ENCODE measurements at places on chromosomes 6 and 20. TPM values are rescaled to one million over a fixed set of nuclear protein-coding genes. Genes with fewer than 3 reads are reported as not detected.

The PDCD2 gene
- total RNA-seq: 30.6 TPM

GRCh38 chr6:35190306-35190705, 23.4 kb upstream of the SCUBE3 start:
- no peaks in the 10 kb centered on the region for H3K36me3 ChIP-seq
- no peaks in the 10 kb centered on the region for H3K27me3 ChIP-seq
- H3K27ac ChIP-seq: no peak overlapping the region

DNA sequence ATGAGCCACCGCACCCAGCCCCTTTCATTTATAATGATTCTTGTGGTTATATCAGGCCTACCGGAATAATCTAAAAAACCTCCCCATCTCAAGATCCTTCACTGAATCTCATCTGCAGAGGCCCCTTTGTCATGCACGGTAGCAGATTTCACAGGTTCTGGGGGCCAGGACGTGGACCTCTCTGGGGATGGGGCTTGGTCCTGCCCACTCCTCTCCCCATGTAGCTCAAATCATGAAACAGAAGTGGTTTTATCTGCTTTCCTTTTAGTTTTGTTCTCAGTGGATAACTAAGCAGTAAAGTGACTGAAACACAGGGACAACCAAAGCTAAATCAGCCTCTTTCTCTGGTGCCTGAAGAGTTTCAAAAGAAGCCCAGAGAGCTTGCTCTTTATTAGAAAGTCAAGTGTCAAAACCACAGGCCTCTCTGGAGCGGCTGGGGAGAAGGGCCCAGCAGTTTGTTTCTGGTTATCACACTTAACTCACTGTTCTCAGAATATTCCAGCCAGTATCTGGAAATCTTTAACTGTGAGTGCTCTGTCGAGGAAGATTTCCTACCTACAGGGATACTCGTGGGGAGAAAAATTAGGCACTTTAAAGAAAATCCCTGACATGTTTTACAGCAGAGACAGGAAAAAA, 60.6 kb upstream of the FAM184A start:
- no peaks in the 10 kb centered on the region for H3K36me3 ChIP-seq
- H3K4me1 ChIP-seq: peaks cover 4% of the 10 kb centered on the region
- DNase-seq: no peak
- no peak overlapping the region for H3K4me3 ChIP-seq

- DNase-seq: peak; percentile 39
- H3K4me1 ChIP-seq: peaks cover 16% of the 10 kb centered on the region
- H3K27ac ChIP-seq: peak overlapping the region; percentile 91
- H3K36me3 ChIP-seq: peaks cover 2% of the 10 kb centered on the region
- no peaks in the 10 kb centered on the region for H3K27me3 ChIP-seq
These were observed 1.9 kb downstream of the RRBP1 start for GRCh38 chr20:17679941-17680835.

The LIME1 gene
- 9.0 TPM for total RNA-seq

The ENPP1 gene
- 7.3 TPM for total RNA-seq
